ENCODE measurements at places on chromosomes 4 and X. TPM values are rescaled to one million over a fixed set of nuclear protein-coding genes. Genes with fewer than 3 reads are reported as not detected.

DNA sequence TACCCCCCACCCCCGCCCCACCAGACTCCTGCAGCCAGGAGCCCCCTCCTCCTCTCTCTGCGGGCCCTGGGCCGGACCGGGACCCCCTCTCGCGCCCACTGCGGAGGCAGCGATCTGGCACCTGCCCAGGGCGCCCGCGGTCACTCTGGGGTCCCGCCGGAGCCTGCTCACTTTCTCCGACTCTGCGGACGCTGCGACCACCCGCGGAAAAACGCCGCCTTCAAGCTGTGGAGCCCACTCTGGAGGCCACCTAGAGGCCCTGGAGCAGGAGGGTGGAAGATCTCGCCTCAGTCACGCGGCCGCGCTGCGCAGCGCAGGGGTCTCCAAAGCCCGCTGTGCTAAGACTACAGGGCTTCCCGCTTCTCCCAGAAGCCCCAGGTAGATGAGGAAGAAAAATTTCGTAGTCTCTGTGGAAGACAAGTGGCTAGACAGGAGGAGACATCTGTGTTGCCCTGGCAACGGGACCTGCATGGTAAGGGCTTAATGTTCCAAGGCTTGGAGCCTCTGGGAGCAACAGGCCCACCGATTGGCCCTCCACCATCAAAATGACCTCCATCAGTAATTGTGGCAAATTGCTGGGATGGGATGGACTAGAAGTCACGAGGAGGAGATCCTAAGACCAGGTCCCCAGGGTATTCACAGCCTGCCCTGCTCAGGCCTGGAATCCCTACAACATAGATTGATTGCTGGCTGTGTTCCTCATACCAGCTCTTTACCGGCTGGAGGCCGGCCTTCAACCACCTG is at the start of gene PNMA6F:
Gene PNMA6F (minus strand): TSS at position 387 of the 744 bp plus-strand sequence. CDS start 1,093 bp downstream, outside the sequence.
- DNase-seq = no peak

GRCh38 chrX:31228415-31228832 is 156.6 kb upstream of the FTHL17 start:
- no peak for DNase-seq

REPS2 gene
- 2.2 TPM for total RNA-seq

- no peak for DNase-seq
Observed at GRCh38 chr4:126051689-126052424, 737.1 kb downstream of the FAT4 start.

- no peak for DNase-seq
Observed at GRCh38 chr4:44532851-44533250, 84.2 kb upstream of the KCTD8 start.

DNA sequence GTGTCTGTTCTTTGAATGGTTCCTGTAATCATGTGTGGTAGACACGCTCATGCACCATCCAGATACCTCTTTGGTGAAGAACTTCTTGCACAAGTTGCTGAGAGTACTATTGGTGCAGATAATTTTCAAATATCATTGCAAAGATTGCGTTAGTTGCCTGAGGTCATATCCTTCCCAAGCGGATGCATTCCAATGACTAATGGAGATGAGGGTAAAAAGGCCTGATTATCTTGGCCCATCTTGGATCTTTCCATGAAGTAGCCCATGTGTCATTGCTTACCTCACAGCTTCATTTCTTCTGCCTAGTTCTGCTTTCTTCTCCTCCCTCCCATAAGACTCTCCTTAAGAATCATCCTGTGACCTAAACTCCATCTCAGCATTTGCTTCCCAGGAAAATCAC is 384.9 kb upstream of the CNKSR2 start:
- DNase-seq = no peak

- DNase-seq = no peak
Observed at GRCh38 chrX:3609810-3610209, 103.6 kb downstream of the PRKX start.

Measured in chondrocyte (in vitro differentiated cells).